ENCODE measurements at places on chromosomes 2 and 18. TPM values are rescaled to one million over a fixed set of nuclear protein-coding genes. Genes with fewer than 3 reads are reported as not detected.

The MTERF4 gene
- polyA plus RNA-seq: 27.1 TPM

The LYG1 gene
- polyA plus RNA-seq: not detected

The CIB4 gene
- not detected for polyA plus RNA-seq

The INHBB gene
- 8.0 TPM for polyA plus RNA-seq

The TOGARAM2 gene
- polyA plus RNA-seq: 2.6 TPM

The MYO1B gene
- 8.6 TPM for polyA plus RNA-seq

The TXNDC2 gene
- not detected for polyA plus RNA-seq

The PTMA gene
- polyA plus RNA-seq: 278 TPM

The TM4SF20 gene
- 0.55 TPM for polyA plus RNA-seq

The CPLX4 gene
- 1.4 TPM for polyA plus RNA-seq

The SCTR gene
- not detected for polyA plus RNA-seq
